Progenitor cell of endocrine pancreas (in vitro differentiated cells): ENCODE measurements at places on chromosomes 5 and 9.
A peak's percentile ranks its signal among the peaks of the same experiment; 100 is the strongest.

GRCh38 chr5:82298668-82299067, 20.5 kb upstream of the RPS23 start:
- DNase-seq, result no peak

- DNase-seq, result peak; percentile 37
These were observed 26.2 kb downstream of the WWC1 start for GRCh38 chr5:168317521-168318147.

- DNase-seq, result no peak
These were observed 49.5 kb upstream of the SUSD1 start for GRCh38 chr9:112224401-112225289.

DNA sequence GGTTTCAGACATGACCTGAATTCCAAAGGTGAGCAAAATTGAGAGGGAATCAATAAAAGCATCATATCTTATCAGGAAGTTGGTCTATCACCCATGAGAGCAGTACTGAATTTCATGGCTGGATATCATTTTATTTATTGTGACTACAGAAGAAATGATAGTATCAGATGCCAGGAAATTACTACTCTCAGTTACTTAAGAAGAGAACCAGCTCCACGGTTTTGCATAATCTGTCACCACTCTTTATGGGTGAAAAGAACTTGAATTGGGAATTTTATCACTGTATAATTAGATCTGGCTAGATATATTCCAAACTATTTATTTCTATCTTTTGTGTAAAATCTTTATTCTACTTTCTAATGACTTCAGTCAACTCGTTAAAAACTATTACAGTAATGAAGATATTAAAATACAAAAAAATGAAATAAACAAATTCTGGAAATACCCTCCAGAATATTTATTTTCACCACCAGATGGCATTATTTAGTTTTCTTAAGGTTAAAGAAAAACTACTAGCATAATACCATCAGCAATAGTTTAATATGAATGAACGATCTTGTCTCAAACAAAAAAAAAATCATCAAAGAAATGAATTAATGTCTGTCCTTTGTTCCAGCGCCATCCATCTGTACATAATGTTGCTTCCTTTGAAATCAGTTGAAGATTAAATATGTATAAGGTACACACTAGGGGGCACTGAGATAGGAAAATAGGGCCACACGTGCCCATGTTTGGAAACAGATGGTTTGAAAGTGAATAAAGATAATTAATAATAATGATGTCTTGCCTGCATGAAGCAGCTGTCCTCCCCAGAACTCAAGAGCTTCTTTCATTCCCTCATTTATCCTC, 84.7 kb upstream of the SLCO6A1 start:
- DNase-seq, result no peak

DNA sequence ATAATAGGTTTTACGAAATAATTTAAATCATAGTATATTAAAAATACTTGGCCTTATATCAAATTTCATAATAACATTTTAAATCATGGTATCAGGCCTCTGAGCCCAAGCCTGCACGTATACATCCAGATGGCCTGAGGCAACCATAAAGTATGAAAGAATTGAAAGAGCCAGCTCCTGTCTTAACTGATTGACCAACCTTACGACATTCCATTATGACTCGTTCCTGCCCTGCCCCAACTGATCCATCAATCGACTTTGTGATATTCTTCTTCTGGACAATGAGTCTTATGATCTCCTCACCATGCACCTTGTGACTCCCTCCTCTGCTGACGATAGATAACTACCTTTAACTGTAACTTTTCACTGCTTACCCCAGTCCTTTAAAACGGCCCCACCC, 545.0 kb downstream of the MTRR start:
- no peak for DNase-seq
